Motor neuron (in vitro differentiated cells): ENCODE measurements at places on chromosomes 2 and 18. TPM values are rescaled to one million over a fixed set of nuclear protein-coding genes. Genes with fewer than 3 reads are reported as not detected.
A peak's percentile ranks its signal among the peaks of the same experiment; 100 is the strongest.

DNA sequence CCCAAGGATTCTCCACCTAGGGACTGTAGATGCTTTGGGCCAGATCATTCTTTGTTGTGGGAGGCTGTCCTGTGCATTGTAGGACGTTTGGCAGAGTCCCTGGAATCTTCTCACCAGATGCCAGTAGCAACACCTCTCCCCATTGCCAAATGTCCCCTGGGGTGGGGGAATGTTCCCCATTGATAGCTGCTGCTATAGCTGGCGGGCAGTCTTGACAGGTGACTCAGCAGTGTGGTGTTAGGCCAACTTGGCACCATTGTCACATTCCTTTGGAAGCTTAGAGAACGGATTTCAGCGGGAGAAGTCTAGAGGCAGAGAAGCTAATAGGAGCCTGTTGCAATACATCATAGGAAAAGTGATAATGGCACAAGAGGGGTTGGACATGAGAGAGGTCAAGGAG, 495.7 kb upstream of the SMIM21 start:
- no peak for ATAC-seq

DNA sequence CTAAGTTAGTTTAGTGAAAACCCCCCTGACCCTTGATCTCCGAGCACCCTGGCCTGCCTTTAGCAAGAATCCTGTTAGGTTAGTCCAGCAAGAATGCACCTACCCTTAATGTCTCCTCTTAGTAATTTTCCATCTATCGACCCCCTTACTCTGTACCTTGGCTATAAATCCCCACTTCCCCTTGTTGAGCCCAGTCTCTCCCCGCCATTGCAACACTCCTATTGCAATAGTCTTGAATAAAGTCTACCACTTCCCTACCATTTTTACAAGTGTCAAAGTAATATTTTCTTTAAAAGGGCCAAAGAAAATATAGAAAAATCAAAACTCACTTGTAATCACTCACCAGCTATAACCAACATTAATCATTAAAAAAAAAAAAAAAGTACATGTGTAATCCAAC, 4.2 kb upstream of the ZBTB7C start:
- no peak for ATAC-seq

DNA sequence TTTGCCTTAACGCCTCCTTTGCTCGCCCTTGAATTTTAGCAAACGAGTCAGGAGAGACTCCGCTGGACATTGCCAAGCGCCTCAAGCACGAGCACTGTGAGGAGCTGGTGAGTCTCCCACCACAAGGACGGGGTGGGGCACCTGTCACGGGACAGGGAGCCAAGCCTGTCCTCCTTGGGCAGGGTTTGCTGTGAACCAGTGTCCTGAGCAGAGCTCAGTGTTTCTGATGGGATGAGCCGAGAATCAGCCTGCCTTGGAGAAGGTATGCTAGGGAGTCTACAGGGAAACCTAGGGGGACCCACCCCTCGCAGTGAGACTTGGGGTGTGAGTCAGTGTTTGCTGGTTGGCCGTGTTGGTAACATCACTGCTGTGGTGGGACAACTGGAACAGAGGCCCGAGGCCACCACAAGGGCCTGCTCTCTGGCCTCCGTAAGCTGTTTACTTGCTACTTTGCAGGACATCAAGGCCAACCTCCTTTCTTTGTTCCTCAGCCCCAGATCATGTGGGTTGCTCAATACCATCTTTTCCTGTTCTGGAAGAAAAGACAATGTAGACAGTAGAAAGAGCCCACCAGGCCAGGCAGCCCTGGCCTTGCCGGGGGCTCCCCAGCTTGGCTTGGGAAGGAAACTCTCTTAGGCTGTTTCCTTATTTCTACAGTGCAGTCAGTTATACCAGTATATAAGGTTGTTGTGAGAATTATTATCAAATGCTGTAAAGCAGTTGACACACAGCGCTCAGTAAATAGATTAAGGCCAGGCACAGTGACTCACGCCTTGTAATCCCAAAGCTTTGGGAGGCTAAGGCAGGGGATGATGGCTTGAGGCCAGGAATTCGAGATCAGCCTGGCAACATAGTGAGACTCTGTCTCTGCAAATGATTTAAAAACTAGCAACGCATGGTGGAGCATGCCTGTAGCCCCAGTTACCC, 42.4 kb downstream of the ITGB1BP1 start:
- peak; percentile 18 for ATAC-seq

DNA sequence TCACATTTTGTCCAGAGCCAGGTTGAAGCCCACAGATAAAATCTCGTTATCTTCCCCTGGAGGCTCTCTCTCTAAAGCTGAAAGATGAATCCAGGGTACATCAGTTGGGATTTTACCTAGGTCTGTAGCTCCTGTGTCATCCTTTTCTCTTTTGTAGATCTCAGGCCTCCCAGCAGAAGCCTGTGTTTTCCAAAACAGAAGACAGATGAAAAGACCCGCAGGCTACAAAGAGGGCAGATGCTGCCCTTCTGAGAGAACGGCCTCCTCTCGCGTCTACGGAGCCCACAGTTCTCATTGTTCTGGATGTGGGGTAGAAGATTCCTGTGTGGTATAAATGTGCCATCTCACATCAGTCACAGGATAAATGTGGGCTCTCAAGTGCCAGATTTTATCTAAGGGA, 139.5 kb downstream of the SUCLG1 start:
- no peak for ATAC-seq

DNA sequence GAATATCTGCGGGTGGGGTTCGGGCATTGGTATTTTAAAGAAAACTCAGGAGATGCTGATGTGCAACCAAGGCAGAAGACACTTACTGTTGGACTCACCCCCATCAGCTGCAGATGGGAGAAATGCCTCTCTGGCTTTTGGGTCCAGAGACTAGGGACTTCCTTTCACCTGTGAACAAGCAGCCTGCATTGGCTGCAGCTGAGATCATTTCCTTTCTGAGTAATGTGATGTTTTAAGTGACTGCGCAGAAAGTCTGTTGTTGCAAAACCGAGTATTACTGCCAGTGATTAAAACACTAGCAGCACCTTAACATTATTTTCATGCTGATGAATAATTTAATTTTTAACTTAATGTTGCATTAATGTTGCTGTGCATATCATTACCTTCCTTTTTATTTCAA, 143.0 kb downstream of the TSN start:
- ATAC-seq, result no peak

DNA sequence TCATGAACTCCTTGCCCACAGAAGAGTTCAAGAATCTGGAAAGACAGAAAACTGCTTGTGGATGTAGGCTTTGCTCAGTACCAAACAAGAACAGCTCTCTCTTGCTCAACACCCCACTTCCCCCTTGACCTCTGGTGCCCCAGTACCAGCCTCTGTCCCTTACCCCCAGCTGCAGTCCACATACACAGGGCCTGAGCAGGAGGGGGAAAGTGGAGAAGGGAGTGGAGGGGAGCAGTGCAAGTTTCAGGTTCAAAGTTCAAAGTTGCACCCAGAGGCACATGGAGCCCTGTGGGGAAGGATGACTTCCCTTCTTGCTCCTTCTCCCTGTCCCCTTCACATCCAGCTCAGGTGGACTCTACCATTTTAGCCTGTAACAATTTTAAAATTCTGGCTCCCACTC, 61.1 kb upstream of the LPIN2 start:
- no peak for ATAC-seq

- no peak for ATAC-seq
Measured at GRCh38 chr18:64403784-64404503, 255.1 kb upstream of the LINC00305 start.

GRCh38 chr18:61551586-61551985, 218.4 kb downstream of the CDH20 start:
- peak; percentile 82 for ATAC-seq

The SNRNP200 gene
- total RNA-seq, result 143 and 150 TPM in 2 replicates

The GYPC gene
- 23.4 and 24.0 TPM in 2 replicates for total RNA-seq

The EPHA4 gene
- 19.4 and 46.3 TPM in 2 replicates for total RNA-seq
